Stimulated activated CD8-positive, alpha-beta memory T cell treated with anti-CD3 and anti-CD28 coated beads, Interleukin-12 subunit alpha, Interleukin-12 subunit beta, amount 100 ng/mL, for 4 hours (primary cell): ENCODE measurements at places on chromosomes 2 and 18.

- DNase-seq, result no peak
Observed at GRCh38 chr2:72954376-72955227, 37.3 kb downstream of the EMX1 start.

DNA sequence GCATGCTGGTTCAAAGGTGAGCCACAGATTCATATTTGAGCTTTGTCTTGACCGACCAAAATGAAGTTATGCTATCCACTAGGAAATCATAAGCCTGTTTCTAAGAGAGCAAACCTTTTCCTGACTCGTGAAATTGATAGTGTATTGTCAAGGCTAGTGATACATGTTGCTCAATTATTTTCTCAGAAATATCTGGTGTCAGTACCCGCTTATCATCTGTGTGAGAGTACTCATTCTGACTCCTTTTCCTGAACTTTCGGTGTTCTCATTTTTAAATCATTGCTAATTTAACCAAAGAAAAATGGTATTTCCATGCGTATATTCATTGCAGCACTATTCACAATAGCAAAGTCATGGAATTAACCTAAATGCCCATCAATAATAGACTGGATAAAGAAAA is 56.2 kb downstream of the SGPP2 start:
- DNase-seq, result no peak

GRCh38 chr18:49911427-49911826 is 98.1 kb upstream of the ACAA2 start:
- DNase-seq, result no peak

DNA sequence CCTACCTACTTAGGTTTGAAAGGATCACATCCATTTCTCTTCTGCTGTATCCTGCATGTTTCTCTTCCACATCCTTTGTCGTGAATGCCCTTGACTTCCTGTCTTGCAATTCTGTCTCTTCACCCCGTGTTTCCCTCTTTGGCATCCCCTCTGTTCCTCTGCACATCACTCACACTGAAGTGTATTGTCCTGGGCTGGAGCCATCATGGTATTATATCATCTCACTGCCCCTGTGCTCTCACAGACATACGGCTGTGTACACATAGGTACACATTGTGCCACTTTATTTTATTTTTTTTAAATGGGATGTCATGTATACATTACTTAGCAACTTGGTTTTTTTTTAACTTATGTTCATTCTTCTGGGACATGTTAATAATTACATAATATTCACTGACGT is 291.6 kb downstream of the ALPK2 start:
- DNase-seq, result no peak

DNA sequence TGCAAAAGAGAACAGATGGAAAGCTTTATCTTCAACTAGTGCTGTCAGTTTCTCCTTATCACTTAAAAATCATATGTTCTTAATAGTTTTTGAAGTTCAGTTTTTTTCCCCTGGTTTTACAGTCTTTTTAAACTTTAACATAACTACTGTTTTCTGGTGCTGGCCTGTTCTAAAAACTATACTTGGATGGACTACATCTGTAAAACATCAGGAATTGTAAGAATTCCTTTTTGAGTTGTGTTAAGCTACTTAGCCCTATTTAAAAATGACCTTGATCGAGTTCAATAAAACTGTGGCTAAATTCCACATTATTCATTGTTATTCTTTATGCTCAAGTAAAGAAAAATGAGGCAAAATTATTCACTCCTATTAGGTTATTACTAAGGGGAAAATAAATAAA is 397.7 kb downstream of the NUP35 start:
- no peak for DNase-seq

GRCh38 chr2:60569680-60570111 is 16.2 kb upstream of the BCL11A start:
- DNase-seq, result no peak

DNA sequence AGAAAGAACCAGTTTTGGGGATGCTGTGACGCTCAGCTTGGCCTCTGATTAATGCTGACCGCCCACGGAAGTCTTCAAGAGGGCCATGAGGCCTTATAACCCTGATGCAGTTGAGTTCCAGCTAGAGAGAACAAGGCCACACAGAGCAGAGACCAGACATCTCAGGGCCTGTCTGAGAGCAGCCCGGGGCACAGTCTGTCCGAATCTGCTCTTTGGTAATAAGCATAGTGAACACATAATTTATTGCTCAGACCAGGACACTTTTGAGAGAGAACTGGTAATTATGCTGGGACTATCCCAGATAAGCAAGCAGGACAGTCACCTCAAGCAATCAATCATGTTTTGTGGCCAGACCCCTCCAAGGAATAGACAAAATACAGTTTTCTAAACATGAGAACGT is 68.5 kb downstream of the STPG4 start:
- DNase-seq, result no peak

- no peak for DNase-seq
Observed at GRCh38 chr2:214856137-214856536, 46.7 kb upstream of the BARD1 start.

DNA sequence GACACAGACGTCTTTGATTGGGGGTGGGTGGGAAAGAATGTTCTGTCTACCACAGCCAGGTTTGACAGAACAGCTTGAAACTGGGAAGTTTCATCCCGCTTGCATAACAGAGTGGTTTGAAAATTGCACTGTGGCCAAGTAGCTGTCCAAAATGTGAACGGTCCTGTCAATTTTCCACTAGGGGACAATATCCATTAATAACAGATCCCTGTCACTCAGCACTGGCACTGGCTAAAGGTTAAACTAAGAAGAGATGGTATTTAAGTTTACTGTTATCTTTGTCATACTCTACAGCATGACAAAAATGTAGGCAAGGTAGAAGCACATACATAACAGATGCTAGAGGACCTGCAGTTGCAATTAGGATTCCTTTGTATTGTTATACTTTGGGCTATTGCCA is 55.6 kb upstream of the ACMSD start:
- DNase-seq, result no peak

- no peak for DNase-seq
Observed at GRCh38 chr2:54577944-54578647, 122.0 kb downstream of the SPTBN1 start.

DNA sequence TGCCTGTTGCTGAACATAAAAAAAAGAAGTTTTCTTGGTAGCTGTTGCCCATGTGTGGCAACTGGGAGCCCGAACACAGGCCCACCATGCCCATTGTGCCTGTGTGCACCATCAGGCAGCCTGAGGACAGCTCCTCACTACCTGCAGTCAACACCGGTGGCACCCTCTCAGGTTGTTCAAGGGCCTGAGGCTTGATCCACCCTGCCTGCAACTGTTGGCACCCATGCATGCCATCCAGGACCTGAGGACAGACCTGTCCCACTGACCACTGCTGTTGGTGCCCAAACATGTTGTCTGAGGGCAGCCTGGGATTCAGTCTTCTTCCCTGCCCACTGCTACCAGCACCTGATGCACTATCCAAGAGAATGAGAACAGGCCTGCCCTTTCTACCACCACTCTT is 661.1 kb upstream of the ZNF804A start:
- no peak for DNase-seq

GRCh38 chr2:72824224-72824842 is 1.5 kb downstream of the EXOC6B start:
- no peak for DNase-seq

DNA sequence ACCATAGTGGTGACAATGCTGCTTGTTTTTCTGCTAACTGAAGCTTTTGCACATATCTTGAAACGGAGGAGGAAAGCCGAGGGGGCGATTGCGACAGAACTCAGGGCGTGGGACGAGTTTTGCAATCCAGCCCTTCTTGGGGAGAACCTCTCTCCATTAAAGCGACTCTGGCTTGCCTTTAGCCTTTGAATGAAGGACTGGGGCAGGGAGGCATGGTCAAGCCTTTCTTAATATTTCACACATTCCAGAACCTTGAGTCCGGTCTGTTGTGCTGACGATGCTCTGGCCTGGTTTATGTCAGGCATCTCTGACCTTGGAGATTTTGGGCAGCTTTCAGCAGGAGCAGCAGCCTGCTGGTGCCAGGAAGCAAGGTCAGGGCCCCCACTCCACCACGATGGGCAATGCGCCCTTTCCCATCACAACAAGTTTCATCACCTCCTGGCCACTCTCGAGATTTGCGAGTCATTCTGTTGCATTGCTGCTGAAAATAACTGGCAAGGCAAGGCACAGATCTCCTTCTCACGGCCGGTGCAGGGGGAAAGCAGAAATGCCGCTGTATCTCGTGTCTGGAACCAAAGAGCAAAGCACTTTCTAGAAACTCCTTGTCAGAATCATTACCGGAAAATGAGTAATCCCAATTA is 10.8 kb downstream of the EMILIN2 start:
- no peak for DNase-seq

- DNase-seq, result no peak
Observed at GRCh38 chr2:232236200-232236599, 142.4 kb upstream of the ALPP start.

- no peak for DNase-seq
Observed at GRCh38 chr2:3959372-3959771, 256.0 kb downstream of the DCDC2C start.

DNA sequence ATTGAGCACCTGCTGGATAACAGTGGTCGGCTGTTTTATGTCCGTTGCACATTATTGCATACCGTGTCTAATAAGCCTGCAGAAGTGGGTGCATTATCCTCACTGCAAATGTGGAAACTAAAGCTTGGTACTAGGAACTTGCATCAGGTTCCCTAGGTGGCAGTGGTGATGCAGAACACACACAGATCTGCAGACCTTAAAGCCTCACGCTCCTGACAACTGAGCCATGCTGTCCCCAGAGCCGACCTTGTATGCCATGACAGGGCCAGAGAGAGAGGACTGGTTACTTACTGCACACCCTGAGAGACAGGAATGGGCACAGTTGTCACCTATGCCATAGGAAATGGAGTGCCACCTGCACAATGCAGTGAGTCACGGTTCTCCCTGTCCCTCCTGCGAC is 151.8 kb downstream of the SH3RF3 start:
- DNase-seq, result no peak

- no peak for DNase-seq
Observed at GRCh38 chr2:37623971-37624900, 47.2 kb downstream of the CDC42EP3 start.
